WTC11 (cell line): ENCODE measurements at places on chromosomes 12 and 14. TPM values are rescaled to one million over a fixed set of nuclear protein-coding genes. Genes with fewer than 3 reads are reported as not detected.

Gene EPYC
- total RNA-seq: not detected in 3 replicates

DNA sequence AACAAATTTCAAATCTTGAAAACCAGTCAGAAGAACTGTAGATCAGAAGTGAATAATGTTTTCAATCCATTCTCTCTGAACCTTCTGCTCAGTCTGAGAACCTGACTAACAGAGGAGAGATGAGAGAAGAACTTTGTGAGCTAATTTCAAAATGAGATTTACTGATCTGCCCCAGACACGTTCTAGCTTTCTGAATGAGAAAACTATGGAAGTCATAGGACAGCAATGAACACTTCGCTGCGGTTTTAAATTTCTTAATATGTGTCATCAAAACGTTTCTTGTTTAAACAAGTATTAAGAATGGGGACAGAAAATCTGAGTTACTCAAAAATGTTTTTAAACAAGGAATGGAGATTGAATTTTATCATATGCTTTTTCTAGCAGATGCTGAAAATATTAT, 66.6 kb upstream of the FAR2 start:
- no peak overlapping the region for H3K4me3 ChIP-seq
- H3K27ac ChIP-seq: no peak overlapping the region
- no peaks in the 10 kb centered on the region for H3K36me3 ChIP-seq
- no peak for DNase-seq
- H3K27me3 ChIP-seq: no peaks in the 10 kb centered on the region
- H3K4me1 ChIP-seq: no peaks in the 10 kb centered on the region

Gene OSBPL8
- total RNA-seq: 68.7 to 81.7 TPM (median 72.8 TPM) in 3 replicates

- H3K27me3 ChIP-seq: peaks cover 81% of the 10 kb centered on the region
- H3K36me3 ChIP-seq: peaks cover 15% of the 10 kb centered on the region
- H3K4me3 ChIP-seq: peak overlapping the region; percentile 60
- H3K27ac ChIP-seq: no peak overlapping the region
- no peak for DNase-seq
These were observed 56.1 kb upstream of the EIF5 start for GRCh38 chr14:103277931-103278330.

Gene OR4K5
- not detected in 3 replicates for total RNA-seq

GRCh38 chr12:93776581-93777018, 99.4 kb downstream of the CRADD start:
- peaks cover 20% of the 10 kb centered on the region for H3K4me1 ChIP-seq
- no peaks in the 10 kb centered on the region for H3K27me3 ChIP-seq
- H3K36me3 ChIP-seq: no peaks in the 10 kb centered on the region
- H3K27ac ChIP-seq: no peak overlapping the region
- no peak overlapping the region for H3K4me3 ChIP-seq
- no peak for DNase-seq

- H3K4me1 ChIP-seq: peaks cover 43% of the 10 kb centered on the region
- H3K4me3 ChIP-seq: no peak overlapping the region
- H3K27me3 ChIP-seq: no peaks in the 10 kb centered on the region
- no peak for DNase-seq
- H3K36me3 ChIP-seq: no peaks in the 10 kb centered on the region
These were observed 42.8 kb downstream of the IRF2BPL start for GRCh38 chr14:76985540-76986230.

- H3K36me3 ChIP-seq: peaks cover 8% of the 10 kb centered on the region; the same call in 1 of the 2 replicates
- no peak overlapping the region; the same call in 1 of the 2 replicates for H3K27ac ChIP-seq
- H3K27me3 ChIP-seq: no peaks in the 10 kb centered on the region
- H3K4me1 ChIP-seq: peaks cover 3% of the 10 kb centered on the region
- no peak for DNase-seq
These were observed 10.6 kb upstream of the DRAM1 start for GRCh38 chr12:101866615-101867373.

DNA sequence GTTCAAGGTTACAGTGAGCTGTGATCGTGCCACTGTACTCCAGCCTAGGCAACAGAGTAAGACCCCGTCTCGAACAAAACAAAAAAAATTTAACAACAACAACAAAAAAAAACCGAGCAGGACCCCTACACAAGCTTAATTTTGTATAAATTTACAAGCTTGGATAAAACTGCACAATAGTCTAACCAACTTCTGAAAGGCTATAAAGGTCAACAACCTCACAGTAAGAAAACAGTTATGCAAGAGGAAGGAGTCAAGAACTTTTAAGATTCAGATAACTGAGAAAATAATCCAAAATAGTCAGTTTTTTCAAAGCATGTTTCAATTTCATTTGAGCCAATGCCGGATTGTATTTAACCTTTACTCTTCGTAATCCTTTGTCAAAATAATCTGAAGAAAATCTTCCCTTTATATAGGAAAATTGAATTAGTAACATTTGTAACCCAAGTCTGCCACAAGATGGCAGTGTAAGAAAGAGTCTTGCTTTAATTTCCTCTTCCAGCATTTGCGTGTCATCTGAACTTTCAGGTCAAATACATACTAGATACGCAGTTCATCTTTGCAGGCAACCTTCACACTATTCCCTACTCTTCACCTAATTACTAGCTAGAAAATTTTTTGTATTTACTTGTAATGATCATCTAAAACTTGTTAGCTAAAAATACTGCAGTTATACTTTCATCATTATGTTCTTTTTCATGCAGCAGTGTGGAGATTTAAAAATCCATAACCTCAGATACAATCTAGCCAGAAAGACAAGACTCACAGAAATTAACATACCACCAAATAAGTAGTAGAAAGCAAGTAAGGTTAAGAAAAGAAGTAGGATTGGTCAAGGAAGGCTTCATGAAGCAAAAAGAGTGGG, 5.8 kb downstream of the CCNB1IP1 start:
- H3K4me1 ChIP-seq: peaks cover 30% of the 10 kb centered on the region
- H3K27me3 ChIP-seq: no peaks in the 10 kb centered on the region
- no peak for DNase-seq
- H3K4me3 ChIP-seq: no peak overlapping the region
- peaks cover 63% of the 10 kb centered on the region for H3K36me3 ChIP-seq
- H3K27ac ChIP-seq: peak overlapping the region; percentile 3
